ENCODE measurements at places on chromosomes 11 and 22. TPM values are rescaled to one million over a fixed set of nuclear protein-coding genes. Genes with fewer than 3 reads are reported as not detected.

DNA sequence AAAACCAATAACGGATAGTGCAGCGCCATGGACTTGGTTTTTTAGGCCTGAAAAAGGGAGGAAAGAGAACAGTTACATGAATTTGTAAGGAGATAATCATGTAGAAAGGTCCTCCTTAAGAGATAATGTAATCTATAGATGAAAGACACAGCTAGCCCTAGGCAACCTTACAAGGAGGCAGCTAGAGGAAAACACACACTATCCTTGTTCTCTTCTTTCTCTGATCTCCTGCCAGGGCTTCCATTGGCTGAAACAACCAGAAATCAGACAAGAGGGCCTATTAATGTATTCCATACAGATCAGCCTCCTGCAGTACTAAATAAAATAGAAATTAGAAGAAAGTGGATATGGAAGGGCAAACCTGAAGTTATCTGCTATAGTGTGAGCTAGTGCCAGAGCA is 53.0 kb downstream of the KCNA4 start:
- no peak for DNase-seq

- no peak for DNase-seq
Measured at GRCh38 chr11:73394416-73395296, 18.5 kb downstream of the RELT start.

DNA sequence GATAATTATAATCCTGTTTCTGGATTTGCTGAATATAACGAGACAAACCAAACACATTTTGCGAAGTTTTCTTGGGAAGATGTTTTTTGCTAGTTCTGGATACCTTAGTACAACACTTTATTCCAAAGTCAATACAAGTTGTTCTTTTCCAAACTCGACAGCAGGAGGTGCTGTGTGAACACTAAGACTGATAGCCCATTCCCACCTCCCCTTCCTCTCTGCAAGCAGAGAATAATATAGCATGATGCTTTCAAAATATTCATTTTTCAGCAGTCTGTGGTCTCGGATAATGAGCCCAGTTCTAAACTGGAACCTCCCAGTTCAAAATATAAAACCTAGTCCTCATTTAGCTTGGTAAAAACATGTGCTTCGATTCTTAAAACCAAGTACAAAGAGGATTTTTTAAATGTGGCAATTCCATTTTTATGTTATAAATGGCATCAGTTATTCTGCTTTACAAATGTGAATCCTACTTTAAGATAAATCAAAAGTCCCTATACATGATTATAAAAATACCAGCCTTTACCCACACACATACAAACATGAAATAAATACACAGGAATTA is 129.1 kb downstream of the DCDC1 start:
- DNase-seq, result peak; percentile 66

The OR51F2 gene
- not detected for total RNA-seq

GRCh38 chr11:78438298-78438975 is 20.8 kb upstream of the GAB2 start:
- DNase-seq, result no peak

The PYGM gene
- total RNA-seq, result not detected

DNA sequence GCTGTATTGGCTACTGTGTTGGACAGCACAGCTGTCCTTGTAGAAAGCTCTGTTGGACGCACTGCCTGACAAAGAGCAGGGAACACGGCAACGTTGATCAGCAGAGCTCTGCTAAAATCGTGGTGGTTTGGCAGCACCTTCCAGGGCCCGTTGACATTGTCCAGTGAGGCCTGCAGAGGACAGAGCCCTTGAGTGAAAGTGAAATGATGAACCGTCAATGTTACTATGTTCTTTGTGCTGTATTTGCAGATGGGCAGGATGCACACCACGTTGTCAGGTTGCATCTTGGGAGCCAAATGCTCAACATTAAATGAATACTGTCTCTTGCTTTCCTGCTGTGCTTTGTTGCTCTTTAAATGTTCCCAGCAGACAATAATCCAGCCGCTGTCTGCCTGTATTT is 69.7 kb downstream of the NELL1 start:
- no peak for DNase-seq

GRCh38 chr11:128917144-128917724 is 25.4 kb downstream of the TP53AIP1 start:
- no peak for DNase-seq

The SOX6 gene
- total RNA-seq, result 12.1 TPM

The POU2F3 gene
- total RNA-seq, result 0.05 TPM

The NLRP10 gene
- total RNA-seq, result 0.69 TPM

GRCh38 chr11:132718711-132719671 is 813.3 kb downstream of the OPCML start:
- DNase-seq, result peak; percentile 7

- DNase-seq, result no peak
Measured at GRCh38 chr11:26715133-26715532, 6.7 kb downstream of the SLC5A12 start.

DNA sequence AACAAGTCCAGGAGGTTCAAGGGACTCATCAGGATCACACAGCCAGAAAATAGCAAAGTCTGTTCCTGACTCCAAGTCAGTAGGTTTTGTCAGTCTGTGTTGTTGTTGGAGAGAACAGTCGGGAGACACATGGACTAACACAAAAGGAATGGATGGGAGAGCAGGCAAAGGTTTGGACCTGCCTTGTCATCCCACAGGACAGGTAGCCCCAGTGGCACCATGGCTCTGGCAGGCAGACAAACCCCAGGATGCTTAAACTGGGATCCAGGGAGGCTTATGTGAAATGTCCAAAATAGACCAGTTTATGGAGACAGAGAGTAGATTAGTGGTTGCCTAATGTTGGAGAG is 201.6 kb upstream of the NAV2 start:
- DNase-seq, result no peak

The OR2D2 gene
- total RNA-seq, result 0.40 TPM

The CNGA4 gene
- 0.25 TPM for total RNA-seq

- DNase-seq, result no peak
Measured at GRCh38 chr11:69836401-69836800, 17.2 kb upstream of the FGF3 start.

The IFTAP gene
- 29.5 TPM for total RNA-seq

- DNase-seq, result peak; percentile 47
Measured at GRCh38 chr11:19984048-19984742, 176.1 kb downstream of the DBX1 start.

The GPR83 gene
- under 0.01 TPM for total RNA-seq

The DGCR2 gene
- total RNA-seq, result 131 TPM

GRCh38 chr11:129987950-129988349 is 14.7 kb downstream of the PRDM10 start:
- DNase-seq, result no peak

DNA sequence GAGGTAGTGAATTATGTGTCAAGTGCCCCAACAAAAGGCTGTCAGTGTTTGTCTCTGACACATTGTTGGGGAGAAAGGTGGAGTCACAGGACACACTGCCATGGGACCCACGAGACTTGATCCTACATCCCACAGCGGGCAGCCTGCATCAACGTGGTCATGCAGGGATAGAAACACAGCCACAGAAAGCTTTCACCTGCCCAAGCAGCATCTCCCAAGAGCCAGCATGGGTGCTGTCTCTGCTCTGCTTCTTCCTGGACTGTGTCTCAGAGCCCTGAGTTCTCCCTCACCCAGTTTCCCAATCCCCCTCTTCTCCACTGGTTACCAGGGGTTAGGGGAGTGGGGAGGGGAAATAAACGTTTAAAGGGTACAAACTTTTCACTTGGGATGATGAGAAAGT is 97.2 kb downstream of the VPREB1 start:
- no peak for DNase-seq

DNA sequence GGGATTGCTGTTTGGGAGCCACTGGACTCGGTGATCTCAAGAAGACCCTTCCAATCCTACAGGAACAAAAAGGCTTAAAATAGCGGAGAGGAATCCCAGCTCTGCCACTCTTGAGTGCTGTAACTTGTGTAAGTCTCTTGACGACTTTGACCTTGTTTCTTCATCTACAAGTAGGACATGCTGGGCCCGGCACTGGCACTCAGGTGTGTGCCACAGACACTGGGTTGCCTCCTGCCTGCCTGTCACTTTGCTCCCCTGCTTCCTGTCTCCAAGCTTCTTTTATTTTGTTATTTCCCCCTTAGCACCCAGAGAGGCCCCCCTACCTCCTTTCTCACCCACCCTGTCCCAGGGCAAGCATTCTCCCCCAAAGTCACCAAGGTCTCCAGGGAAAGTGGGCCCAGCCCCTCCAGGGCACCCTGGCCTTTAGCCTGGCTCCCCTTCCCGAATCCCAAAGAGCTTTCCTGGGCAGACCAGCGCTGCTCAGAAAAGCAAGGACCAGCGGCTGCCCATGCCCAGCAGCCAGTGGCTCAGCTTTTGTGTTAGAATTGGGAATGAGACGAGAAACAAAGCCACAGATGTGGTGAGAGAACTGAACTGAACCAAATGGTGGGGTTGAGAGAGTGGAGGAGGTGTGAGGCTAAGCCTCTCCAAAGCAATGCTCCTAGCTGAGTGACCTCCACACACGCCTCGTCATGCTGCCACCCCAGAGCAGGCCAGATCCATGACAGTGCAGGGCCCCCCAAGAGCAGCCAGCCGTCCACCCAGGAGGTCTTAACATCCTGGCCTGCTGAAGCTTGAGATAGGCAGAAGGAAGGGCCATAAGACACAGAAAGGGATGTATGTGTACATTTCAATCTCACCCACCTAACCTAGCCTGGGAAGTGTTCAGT is 4.5 kb downstream of the TRIM29 start:
- DNase-seq, result no peak

GRCh38 chr11:105046898-105047579 is 1.9 kb upstream of the CARD16 start:
- DNase-seq, result peak; percentile 99

The MMP8 gene
- not detected for total RNA-seq

The INPPL1 gene
- 96.6 TPM for total RNA-seq

The ARFGAP3 gene
- 133 TPM for total RNA-seq

The PHF21B gene
- not detected for total RNA-seq

DNA sequence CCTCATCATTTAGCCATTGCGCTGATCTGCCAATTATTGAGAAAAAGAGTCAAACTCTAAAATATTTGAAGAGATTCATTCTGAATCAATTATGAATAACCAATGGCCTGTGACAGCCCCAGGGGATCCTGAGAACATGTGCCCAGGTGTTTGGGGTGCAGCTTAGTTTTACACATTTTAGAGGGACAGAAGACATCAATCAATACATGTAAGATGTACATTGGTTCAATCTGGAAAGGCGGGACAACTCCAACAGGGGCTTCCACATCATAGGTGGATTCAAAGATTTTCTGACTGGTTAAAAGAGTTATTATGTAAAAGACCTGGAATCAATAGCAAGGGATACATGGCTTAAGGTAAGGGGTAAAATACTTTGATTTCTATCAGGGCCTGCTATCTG is 4.9 kb upstream of the MRGPRE start:
- DNase-seq, result no peak

- DNase-seq, result no peak
Measured at GRCh38 chr11:95306801-95307200, 75.8 kb upstream of the SESN3 start.

DNA sequence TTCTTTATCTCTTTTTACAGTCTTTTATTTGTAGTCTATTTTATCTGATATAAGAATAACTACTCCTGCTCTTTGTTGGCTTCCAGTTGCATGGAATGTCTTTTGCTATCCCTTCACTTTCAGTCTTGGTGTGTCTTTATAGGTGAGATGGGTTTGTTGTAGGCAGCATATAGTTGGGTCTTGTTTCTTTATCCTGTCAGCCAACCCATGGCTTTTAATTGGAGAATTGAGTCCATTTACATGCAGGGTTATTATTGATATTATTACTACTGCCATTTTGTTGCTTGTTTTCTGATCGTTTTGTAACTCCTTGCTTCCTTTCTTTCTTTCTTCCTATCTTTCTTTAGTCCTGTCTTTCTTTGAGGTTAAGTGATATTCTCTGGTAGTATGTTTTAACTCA is 11.9 kb upstream of the IL17RA start:
- no peak for DNase-seq

DNA sequence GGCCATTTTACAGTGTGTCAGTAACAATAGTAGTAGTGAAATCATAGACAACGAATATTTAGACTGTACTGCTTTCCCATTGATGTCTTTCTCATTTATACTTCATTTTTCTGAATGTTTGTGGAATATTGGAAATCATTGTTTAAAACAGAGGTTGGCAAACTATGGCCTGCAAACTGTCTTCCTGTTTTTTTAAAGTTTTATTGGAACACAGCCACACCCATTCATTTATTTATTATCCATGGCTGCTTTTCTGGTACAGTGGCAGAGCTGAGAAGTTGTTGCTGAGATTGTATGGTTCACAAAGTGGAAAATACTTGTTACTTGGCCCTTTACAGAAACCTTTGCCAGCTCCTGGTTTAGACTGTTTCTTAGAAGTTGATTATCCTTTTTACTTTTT is 13.7 kb downstream of the FAR1 start:
- no peak for DNase-seq

The TMEM45B gene
- total RNA-seq, result 0.50 TPM

The CARNS1 gene
- total RNA-seq, result 0.20 TPM

DNA sequence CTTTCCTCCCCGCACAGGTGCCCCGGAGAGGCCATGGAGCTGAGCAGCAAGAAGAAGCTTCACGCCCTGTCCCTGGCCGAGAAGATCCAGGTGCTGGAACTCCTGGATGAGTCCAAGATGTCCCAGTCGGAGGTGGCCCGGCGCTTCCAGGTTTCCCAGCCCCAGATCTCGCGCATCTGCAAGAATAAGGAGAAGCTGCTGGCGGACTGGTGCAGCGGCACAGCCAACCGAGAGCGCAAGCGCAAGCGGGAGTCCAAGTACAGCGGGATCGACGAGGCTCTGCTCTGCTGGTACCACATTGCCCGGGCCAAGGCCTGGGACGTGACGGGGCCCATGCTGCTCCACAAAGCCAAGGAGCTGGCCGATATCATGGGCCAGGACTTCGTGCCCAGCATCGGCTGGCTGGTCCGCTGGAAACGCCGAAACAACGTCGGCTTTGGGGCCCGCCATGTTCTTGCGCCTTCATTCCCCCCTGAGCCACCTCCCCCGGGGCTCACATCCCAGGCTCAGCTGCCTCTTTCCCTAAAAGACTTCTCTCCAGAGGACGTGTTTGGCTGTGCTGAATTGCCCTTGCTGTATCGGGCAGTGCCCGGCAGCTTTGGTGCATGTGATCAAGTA is 1.3 kb downstream of the TIGD3 start:
- DNase-seq, result peak; percentile 19

- DNase-seq, result no peak
Measured at GRCh38 chr22:27704581-27704980, 97.0 kb downstream of the MN1 start.

- DNase-seq, result peak; percentile 95
Measured at GRCh38 chr11:117946842-117947526, 17.8 kb upstream of the TMPRSS13 start.

- DNase-seq, result peak; percentile 28
Measured at GRCh38 chr11:121321614-121322243, 29.2 kb downstream of the SC5D start.

- no peak for DNase-seq
Measured at GRCh38 chr11:43992834-43993637, 50.6 kb downstream of the C11orf96 start.

The PKDREJ gene
- not detected for total RNA-seq

- no peak for DNase-seq
Measured at GRCh38 chr11:47188259-47188658, 2.0 kb upstream of the PACSIN3 start.

All from renal cortical epithelial cell (primary cell).